ENCODE measurements at places on chromosomes 11 and 22. TPM values are rescaled to one million over a fixed set of nuclear protein-coding genes. Genes with fewer than 3 reads are reported as not detected.

Gene MB
- 16,708 TPM for total RNA-seq

Gene DUSP8
- 15.3 TPM for total RNA-seq

Gene MPZL2
- total RNA-seq, result 13.4 TPM

Gene GDPD4
- not detected for total RNA-seq

Gene APLNR
- 8.5 TPM for total RNA-seq

Gene BIK
- total RNA-seq, result 0.41 TPM

DNA sequence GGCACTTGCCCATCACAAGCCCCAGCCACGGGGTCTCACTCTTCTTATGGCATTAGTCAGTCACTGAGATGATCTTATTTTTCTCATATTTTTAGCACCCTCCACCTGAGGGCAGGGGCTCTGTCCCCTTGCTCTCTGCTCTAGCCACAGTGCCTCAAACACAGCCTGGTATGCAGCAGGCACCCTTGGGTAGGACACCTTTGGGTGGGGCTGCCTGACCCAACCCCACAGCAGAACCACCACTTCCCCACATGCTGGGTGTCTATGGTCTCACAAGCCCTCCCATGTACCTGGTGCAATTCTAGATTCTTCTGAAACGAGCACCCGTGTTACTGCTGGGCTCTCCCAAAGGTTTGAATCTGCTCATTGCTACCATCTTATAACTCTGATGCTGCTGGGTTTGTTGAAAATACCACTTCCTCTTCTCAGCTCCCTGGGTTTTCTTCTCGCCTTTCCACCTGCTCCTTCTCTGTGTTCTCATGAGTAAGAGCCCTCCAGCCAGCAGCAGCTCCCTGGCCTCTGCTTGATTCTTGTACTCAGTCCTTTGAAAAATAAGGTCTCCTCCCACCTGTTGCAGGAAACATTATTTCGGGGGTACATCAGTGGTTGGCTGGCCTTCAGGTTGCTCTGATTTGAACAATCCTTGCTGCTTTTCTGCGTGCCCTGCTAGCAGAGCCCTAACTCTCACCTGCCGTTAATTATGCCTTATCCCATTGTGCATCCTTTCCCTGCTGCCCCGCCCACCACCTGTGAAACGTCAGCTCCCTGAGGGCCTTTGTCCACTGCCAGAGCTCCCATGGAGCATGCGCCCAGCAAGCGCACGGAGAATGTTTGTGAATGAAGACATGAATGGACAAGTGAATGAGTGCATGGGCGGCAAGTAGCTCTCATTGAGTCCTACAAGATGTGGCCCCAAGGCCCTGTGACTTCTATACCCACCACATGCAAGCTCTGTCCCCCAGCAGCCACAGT lies 1181.6 kb downstream of the TBC1D22A start:
- H3K27ac ChIP-seq, result no peak overlapping the region
- no peaks in the 10 kb centered on the region for H3K4me1 ChIP-seq
- peaks cover 51% of the 10 kb centered on the region for H3K27me3 ChIP-seq
- no peak for DNase-seq
- H3K36me3 ChIP-seq, result no peaks in the 10 kb centered on the region

GRCh38 chr11:85746670-85747069 lies 60.7 kb upstream of the CCDC89 start:
- H3K27ac ChIP-seq, result no peak overlapping the region
- no peak for DNase-seq
- H3K4me1 ChIP-seq, result peaks cover 16% of the 10 kb centered on the region
- no peaks in the 10 kb centered on the region for H3K27me3 ChIP-seq

DNA sequence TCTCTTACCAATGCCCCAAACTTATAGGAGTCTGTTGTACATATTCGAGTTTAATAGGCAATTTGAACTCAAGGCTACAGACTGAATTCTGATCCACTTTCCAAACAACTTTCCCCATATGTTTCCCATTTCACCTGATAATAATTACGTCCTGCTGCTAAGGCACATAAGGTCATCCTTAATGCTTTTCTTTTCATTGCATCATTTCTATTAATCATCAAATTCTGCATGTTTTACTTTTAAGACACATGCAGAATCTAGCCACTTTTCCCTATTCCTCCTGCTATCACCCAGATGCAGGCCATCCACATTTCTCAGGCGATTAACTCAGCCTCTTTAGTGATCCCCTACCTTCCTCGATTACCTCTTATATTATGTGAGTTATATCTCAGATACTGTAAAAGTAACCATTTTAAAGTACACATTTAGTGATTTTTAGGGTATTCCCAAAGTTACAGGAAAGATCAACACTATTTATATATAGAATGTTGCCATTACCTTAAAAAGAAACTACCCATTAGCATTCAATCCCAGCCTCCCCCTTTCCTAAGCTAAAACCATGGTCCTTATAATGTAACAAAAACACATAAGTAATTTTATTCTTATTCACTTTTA lies 14.9 kb downstream of the XKR3 start:
- H3K27me3 ChIP-seq, result no peaks in the 10 kb centered on the region
- no peaks in the 10 kb centered on the region for H3K4me1 ChIP-seq
- H3K36me3 ChIP-seq, result no peaks in the 10 kb centered on the region
- no peak for DNase-seq
- no peak overlapping the region for H3K4me3 ChIP-seq

- H3K36me3 ChIP-seq, result no peaks in the 10 kb centered on the region
- H3K27ac ChIP-seq, result no peak overlapping the region
- H3K4me3 ChIP-seq, result no peak overlapping the region
- no peak for DNase-seq
- H3K27me3 ChIP-seq, result no peaks in the 10 kb centered on the region
Observed at GRCh38 chr11:132804258-132804657, 728.0 kb downstream of the OPCML start.

- DNase-seq, result no peak
- H3K27me3 ChIP-seq, result no peaks in the 10 kb centered on the region
- peaks cover 47% of the 10 kb centered on the region for H3K4me1 ChIP-seq
- no peak overlapping the region for H3K4me3 ChIP-seq
- H3K36me3 ChIP-seq, result no peaks in the 10 kb centered on the region
- peak overlapping the region; percentile 40 for H3K27ac ChIP-seq
Observed at GRCh38 chr22:36422287-36423014, 34.7 kb upstream of the MYH9 start.

GRCh38 chr11:117457835-117458234 lies 130.2 kb downstream of the CEP164 start:
- DNase-seq, result no peak
- no peak overlapping the region for H3K27ac ChIP-seq
- no peak overlapping the region for H3K4me3 ChIP-seq
- no peaks in the 10 kb centered on the region for H3K4me1 ChIP-seq
- H3K27me3 ChIP-seq, result no peaks in the 10 kb centered on the region
- H3K36me3 ChIP-seq, result peaks cover 24% of the 10 kb centered on the region

- no peak overlapping the region for H3K4me3 ChIP-seq
- H3K4me1 ChIP-seq, result peaks cover 48% of the 10 kb centered on the region
- no peaks in the 10 kb centered on the region for H3K27me3 ChIP-seq
- no peaks in the 10 kb centered on the region for H3K36me3 ChIP-seq
Observed at GRCh38 chr11:2837096-2837601, 48.4 kb downstream of the CDKN1C start.

GRCh38 chr11:61609980-61610366 lies 29.1 kb upstream of the SYT7 start:
- no peak overlapping the region for H3K27ac ChIP-seq
- no peak overlapping the region for H3K4me3 ChIP-seq
- no peaks in the 10 kb centered on the region for H3K36me3 ChIP-seq
- peaks cover 17% of the 10 kb centered on the region for H3K27me3 ChIP-seq

GRCh38 chr11:104728927-104729326 lies 169.3 kb downstream of the CASP12 start:
- H3K27me3 ChIP-seq, result no peaks in the 10 kb centered on the region
- H3K27ac ChIP-seq, result no peak overlapping the region
- H3K36me3 ChIP-seq, result no peaks in the 10 kb centered on the region

DNA sequence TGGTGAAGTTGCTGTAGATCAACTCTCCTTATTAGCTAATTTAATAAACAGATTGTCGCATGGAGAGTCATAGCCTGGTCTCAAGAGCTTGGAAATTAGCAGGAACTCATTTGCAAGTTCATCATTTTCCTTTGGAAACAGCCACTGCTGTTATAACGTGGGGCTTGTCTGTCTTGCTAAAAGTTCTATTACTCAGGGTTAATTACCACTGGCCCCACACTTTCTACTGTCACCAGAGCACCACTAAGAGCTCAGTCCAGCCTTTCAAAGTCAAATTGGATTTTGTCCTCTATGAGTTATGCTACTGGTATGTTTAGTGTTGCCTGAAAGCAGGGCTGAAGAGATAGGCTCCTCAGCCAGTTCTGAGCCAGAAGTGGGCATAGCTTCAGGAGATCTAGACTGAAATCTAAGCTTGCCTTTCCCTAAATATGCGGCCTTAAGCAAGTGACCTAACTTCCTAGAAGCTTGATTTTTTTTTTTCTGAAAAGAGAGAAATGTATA lies 292.2 kb downstream of the INSC start:
- H3K4me3 ChIP-seq, result no peak overlapping the region
- no peaks in the 10 kb centered on the region for H3K27me3 ChIP-seq
- H3K27ac ChIP-seq, result no peak overlapping the region
- H3K4me1 ChIP-seq, result no peaks in the 10 kb centered on the region
- H3K36me3 ChIP-seq, result no peaks in the 10 kb centered on the region

GRCh38 chr11:102589047-102589459 lies 36.1 kb downstream of the MMP20 start:
- H3K4me3 ChIP-seq, result no peak overlapping the region
- H3K36me3 ChIP-seq, result no peaks in the 10 kb centered on the region
- H3K27ac ChIP-seq, result no peak overlapping the region
- DNase-seq, result no peak
- no peaks in the 10 kb centered on the region for H3K4me1 ChIP-seq

- no peaks in the 10 kb centered on the region for H3K27me3 ChIP-seq
- peaks cover 4% of the 10 kb centered on the region for H3K4me1 ChIP-seq
- H3K27ac ChIP-seq, result no peak overlapping the region
- DNase-seq, result no peak
- H3K4me3 ChIP-seq, result no peak overlapping the region
- no peaks in the 10 kb centered on the region for H3K36me3 ChIP-seq
Observed at GRCh38 chr11:34417202-34417601, 21.5 kb upstream of the CAT start.

GRCh38 chr11:3121931-3122774 lies 43.0 kb downstream of the OSBPL5 start:
- no peaks in the 10 kb centered on the region for H3K27me3 ChIP-seq
- peak; percentile 15 for DNase-seq
- H3K4me1 ChIP-seq, result peaks cover 53% of the 10 kb centered on the region
- H3K27ac ChIP-seq, result no peak overlapping the region
- H3K36me3 ChIP-seq, result peaks cover 48% of the 10 kb centered on the region
- no peak overlapping the region for H3K4me3 ChIP-seq

DNA sequence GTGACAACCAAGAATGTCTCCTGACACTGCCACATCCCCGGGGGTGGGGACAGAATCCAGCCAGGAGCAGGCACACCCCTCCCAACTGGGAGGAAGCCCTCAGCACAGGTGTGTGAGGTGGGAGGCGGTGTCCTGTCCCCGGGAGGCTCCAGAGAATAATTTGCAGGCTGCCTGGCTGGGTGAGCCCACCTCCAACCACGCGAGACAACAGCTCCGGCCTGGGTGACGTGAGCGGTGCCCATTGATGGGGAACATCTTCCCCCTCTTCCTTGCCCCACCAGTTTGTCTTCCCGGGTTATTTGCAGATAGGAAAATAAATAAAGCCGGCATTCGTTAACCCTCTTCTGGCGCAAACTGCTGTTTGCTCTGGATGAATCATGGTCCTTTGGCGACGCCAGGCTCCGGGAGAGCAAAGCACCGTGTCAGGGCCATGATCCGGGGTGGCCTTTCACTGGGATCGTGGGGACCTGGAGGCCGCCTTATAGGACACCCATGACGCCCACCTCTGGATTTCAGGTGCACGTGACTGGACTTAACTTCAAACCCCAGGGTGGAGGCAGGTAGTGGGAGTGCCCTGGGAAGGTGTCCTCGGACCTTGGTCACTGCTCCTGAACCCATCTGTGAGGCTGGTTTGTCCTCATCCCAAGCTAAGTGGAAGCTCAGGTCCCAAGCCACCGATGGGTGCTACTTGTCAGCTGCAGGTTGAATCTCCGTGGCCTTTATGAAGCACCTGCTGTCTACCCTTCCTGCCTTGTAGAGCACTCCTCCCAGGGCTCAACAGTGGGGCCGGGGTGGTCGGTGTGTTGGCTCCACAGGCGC lies 13.9 kb downstream of the CCND1 start:
- no peak for DNase-seq
- H3K4me3 ChIP-seq, result no peak overlapping the region
- no peaks in the 10 kb centered on the region for H3K27me3 ChIP-seq
- peaks cover 47% of the 10 kb centered on the region for H3K36me3 ChIP-seq
- no peak overlapping the region for H3K27ac ChIP-seq
- H3K4me1 ChIP-seq, result peaks cover 23% of the 10 kb centered on the region

DNA sequence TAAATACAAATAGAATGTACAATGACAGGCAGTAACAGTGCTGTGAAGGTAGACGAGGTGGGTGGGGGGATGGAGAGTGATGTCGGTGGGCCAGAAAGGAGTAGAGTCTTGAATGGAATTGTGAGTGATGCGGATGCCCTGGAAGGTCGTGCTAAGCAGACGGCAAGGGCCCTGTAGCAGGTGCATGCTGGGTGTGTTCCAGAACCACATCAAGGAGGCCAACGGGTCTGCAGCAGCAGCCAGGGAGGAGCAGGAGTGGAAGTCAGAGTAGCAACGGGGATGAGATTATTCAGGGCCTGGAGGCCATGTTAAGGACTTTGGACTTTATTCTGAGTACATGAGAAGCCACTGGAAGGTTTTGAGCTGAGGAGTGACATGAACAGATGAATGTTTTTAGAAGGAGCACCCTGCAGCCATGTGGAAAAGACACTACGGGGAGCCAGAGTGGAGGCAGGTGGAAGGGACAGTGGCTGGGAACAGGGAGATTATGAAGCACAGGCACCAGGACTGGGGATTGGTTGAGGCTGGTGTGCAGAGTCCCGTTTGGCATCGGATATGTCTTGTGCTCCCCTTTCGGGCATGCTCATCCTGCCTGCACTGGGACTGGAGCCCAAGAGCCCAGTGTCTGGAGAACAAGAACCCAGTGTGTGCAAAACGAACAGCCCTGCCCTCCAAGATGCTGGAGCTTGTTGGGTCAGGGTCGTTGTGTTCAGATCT lies 74.1 kb downstream of the COMMD9 start:
- H3K4me1 ChIP-seq, result no peaks in the 10 kb centered on the region
- no peak overlapping the region for H3K4me3 ChIP-seq
- no peaks in the 10 kb centered on the region for H3K36me3 ChIP-seq
- no peak overlapping the region for H3K27ac ChIP-seq
- H3K27me3 ChIP-seq, result peaks cover 12% of the 10 kb centered on the region

- H3K27ac ChIP-seq, result no peak overlapping the region
- no peak for DNase-seq
- H3K36me3 ChIP-seq, result peaks cover 23% of the 10 kb centered on the region
- H3K27me3 ChIP-seq, result no peaks in the 10 kb centered on the region
Observed at GRCh38 chr11:6201481-6201880, 2.5 kb downstream of the OR52W1 start.

GRCh38 chr22:48627203-48627602 lies 1200.5 kb downstream of the BRD1 start:
- DNase-seq, result no peak
- peaks cover 80% of the 10 kb centered on the region for H3K27me3 ChIP-seq
- no peaks in the 10 kb centered on the region for H3K4me1 ChIP-seq
- H3K36me3 ChIP-seq, result no peaks in the 10 kb centered on the region
- no peak overlapping the region for H3K4me3 ChIP-seq

DNA sequence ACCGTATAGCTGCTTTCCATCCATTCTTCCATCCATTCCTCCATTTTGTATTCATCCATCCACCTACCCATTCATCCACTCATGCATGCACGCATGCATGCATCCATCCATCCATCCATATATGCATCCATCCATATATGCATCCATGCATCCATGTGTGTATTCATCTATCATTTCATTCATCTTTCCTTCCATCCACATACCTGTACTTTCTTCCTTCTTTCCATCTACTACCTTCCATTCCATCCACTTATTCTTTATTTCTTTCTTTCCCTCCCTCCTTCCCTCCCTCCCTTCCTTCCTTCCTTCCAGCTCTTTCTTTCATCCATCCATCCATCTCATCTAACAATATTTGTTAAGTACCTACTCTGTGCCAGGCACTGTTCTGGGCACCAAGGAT lies 19.9 kb downstream of the KIAA1671 start:
- H3K4me1 ChIP-seq, result peaks cover 78% of the 10 kb centered on the region
- H3K27ac ChIP-seq, result no peak overlapping the region
- H3K27me3 ChIP-seq, result no peaks in the 10 kb centered on the region
- H3K4me3 ChIP-seq, result no peak overlapping the region
